T follicular helper cell (primary cell): ENCODE measurements at places on chromosomes 7 and 10.

DNA sequence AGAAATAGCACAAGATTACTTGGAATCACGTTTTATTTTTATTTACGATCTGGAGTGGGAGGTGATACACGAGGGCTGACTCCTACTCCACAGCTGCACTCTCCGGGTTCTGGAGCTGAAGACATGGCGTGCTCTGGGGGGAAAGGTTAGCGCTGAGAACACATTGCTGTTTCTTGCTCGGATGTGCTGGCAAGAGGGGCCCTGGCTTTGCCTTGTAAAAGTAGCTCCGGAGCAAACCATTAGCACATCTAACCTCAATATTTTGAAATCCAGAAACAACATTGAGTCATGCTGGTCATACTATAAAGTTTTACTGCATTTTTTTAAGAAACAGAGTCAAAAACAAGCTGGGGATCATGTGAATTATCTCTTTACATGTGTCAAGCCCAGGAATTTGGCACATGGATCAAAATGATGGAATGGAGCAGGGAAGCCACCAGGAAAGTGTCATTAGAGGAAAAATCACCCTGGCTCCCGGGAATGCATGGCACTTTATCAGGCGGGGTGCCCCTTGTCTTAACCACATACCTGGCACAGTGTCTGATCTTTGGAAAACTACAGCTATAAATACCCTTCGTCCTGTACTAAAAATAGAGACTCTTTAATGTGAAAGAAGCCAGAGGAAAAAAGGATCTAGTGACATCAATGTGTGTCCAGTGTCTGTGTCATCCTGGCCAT, 31.6 kb upstream of the LYZL1 start:
- no peak for DNase-seq

DNA sequence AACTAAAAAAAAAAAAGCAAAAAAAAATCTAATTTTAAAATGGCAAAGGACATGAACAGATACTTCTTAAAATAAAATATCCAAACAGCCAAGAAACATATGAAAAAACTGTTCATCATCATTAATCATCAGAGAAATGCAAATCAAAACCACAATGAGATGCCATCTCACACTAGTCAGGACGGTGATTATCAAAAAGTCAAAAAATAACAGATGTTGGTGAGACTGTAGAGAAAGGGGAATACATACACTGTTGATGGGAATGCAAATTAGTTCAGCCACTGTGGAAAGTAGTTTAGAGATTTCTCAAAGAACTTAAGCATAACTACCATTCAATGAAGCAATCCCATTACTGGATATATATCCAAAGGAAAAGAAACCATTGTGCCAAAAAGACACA, 30.2 kb downstream of the COBL start:
- DNase-seq, result no peak

GRCh38 chr10:70330671-70331070, 46.9 kb upstream of the NPFFR1 start:
- no peak for DNase-seq

DNA sequence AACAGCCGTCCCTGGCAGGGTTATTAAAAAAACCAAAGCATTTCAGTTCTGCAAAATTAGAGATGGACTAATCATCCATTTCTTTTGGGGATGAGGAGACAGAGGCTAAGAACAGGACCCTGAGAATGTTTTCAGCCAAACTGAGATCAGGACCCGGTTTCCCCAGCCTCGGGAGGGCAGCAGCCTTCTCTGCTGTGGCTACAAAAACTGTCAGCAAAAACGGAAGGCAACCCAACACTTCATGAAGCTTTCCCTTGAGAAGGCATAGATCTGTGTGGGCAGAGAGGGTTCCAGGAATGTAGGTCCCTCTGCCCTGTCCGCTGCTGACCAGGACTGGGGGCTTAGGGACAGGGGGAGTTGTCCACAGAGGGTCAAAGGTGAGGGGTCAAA, 313.5 kb downstream of the TCERG1L start:
- no peak for DNase-seq

- no peak for DNase-seq
Observed at GRCh38 chr10:72688208-72688651, 3.7 kb upstream of the MCU start.

- DNase-seq, result no peak
Observed at GRCh38 chr7:106367664-106368063, 82.9 kb upstream of the NAMPT start.

- no peak for DNase-seq
Observed at GRCh38 chr7:1447551-1448244, 11.6 kb downstream of the MICALL2 start.

GRCh38 chr10:57333880-57334279, 933.8 kb downstream of the IPMK start:
- DNase-seq, result no peak

- DNase-seq, result no peak
Observed at GRCh38 chr7:157009170-157009777, 1.2 kb downstream of the MNX1 start.

DNA sequence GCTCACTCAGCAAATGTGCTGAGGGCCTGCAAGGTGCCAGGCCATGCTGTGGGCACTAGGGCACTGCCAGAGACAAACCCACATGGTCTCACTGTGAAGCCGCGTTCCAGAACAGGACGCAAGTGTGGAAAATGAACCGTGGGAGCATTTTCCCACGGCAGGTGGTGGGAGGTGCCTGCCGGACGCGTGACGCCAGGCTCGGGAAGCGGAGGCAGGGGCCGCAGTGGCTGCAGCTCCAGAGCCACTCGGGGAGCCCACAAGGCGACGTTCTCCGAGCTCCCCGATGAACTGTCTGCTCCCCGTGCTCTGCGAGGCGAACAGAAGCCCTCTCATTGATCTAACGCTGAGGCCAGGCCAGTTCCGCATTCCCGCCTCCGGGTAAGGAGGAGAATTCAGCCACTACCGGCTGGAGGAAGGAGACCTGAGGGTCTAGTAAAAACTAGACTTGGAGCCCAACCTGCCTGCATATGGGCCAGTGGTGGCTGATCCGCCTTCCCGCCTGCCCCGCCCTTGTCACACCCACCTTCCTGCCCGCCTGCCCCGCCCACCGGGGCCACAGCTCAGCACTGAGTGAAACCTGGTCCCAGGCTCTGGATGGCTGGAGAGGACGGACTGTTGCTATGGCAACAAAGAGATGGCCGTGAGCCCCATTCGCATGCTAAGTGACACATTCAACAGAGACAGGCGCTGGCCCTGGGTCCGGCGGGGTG, 13.1 kb downstream of the ADGRA1 start:
- no peak for DNase-seq

GRCh38 chr7:117113871-117114270, 160.6 kb downstream of the ST7 start:
- DNase-seq, result no peak

DNA sequence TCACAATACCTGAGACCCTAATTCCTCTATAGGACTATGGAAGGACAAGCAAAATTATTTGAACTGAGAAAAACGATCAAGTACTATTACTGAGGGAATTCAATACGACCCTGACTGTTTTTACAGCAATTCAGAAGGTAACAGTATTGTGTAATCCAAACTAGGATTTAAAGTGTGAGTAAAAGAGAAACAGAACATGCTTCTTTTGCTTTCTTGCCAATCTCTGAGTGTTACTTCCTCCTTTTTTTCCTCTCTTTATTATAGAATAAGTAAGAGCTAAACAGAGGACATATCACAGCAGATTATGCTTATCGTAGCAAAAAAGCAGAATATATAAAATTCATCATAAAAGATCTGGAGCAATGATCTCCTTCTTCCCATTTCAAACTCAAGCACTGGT, 292.1 kb downstream of the THSD7A start:
- no peak for DNase-seq

DNA sequence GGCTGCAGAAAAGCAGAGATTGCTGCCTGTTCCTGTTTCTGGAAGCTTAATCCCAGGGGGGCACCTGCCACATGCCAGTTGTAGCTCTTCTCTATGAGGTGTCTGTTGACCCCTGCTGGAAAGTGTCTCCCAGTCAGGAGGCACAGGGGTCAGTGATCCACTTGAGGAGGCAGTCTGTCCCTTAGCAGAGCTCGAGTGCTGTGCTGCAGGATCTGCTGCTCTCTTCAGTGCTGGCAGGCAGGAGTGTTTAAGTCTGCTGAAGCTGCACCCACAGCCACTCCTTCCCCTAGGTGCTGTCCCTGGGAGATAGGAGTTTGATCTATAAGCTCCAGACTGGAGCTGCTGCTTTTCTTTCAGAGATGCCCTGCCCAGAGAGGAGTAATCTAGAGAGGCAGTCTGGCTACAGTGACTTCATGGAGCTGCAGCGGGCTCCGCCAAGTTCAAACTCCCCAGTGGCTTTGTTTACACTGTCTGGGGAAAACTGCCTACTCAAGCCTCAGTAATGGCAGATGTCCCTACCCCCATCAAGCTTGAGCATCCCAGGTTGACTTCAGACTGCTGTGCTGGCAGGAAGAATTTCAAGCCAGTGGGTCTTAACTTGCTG, 57.6 kb upstream of the CROT start:
- no peak for DNase-seq
